Stimulated activated memory B cell treated with anti-CD40 and anti-IgM and Interleukin-4, amounts not matched to agents 10 μg/mL and 1 μg/mL and 100 μg/mL, for 72 hours (primary cell): ENCODE measurements at places on chromosomes 2 and 18.

- no peak overlapping the region for H3K27ac ChIP-seq
- peaks cover 31% of the 10 kb centered on the region for H3K27me3 ChIP-seq
- ATAC-seq, result no peak
- H3K36me3 ChIP-seq, result peaks cover 4% of the 10 kb centered on the region
- H3K4me3 ChIP-seq, result no peak overlapping the region
Measured at GRCh38 chr2:233852056-233852455, 2.3 kb downstream of the HJURP start.

- no peak overlapping the region for H3K27ac ChIP-seq
- H3K4me3 ChIP-seq, result no peak overlapping the region
- no peaks in the 10 kb centered on the region for H3K36me3 ChIP-seq
Measured at GRCh38 chr2:8281950-8282857, 399.7 kb upstream of the ID2 start.

DNA sequence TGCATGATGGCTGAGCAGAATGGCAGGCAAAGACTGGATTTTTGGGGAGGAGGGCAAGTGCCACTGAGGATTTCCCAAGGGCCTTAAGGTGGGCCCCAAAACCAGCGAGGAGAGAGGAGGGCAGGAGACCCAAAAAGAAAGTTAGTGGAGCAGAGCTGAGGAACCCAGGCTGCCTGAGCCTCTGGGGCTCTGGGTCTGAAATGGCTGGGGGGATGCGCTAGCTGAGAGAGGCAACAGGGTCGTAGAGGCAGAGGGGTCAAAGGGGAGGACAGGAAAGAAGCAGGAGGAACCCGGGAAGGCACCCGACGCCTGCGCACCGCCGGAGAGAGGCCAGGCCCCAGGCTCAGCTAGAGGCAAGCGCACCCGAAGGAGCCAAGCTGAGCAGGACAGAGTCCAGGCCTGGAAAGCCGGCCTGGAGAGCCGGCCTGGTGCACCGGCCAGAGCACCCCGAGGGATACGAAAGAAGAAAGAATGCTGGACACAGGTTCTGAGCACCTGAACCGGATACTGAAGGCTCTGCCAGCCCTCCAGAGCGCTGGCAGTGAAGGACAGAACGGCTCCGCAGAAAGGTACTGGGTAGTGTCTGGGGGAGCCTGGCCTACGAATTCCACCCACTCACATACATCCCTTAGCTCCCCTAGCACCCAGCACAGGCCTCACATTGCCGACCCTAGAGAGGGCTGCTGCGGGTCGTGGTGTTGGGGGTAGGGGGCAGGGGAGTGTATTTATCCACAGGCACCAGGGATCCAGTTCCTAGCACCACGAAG, 39.5 kb upstream of the ATP6V1B1 start:
- H3K4me3 ChIP-seq, result no peak overlapping the region
- H3K36me3 ChIP-seq, result no peaks in the 10 kb centered on the region
- ATAC-seq, result no peak

DNA sequence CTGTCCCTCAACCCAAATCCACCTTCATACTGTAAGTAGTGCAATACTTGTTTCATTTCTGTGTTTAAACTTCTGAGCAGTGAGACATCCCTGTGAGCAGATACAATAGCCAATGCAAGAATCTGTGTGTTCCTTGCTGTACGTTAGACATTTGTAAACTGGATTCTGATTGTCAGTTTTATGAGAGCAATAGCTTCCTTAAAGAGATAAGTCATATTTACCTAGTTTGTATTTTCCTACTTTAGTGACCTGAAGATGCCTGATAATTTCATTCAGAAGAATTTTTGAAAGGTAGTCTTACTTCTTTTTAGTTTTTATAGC, 90.7 kb downstream of the DPP4 start:
- no peaks in the 10 kb centered on the region for H3K36me3 ChIP-seq
- peaks cover 17% of the 10 kb centered on the region for H3K27me3 ChIP-seq
- no peak overlapping the region for H3K27ac ChIP-seq
- H3K4me3 ChIP-seq, result no peak overlapping the region
- ATAC-seq, result no peak

DNA sequence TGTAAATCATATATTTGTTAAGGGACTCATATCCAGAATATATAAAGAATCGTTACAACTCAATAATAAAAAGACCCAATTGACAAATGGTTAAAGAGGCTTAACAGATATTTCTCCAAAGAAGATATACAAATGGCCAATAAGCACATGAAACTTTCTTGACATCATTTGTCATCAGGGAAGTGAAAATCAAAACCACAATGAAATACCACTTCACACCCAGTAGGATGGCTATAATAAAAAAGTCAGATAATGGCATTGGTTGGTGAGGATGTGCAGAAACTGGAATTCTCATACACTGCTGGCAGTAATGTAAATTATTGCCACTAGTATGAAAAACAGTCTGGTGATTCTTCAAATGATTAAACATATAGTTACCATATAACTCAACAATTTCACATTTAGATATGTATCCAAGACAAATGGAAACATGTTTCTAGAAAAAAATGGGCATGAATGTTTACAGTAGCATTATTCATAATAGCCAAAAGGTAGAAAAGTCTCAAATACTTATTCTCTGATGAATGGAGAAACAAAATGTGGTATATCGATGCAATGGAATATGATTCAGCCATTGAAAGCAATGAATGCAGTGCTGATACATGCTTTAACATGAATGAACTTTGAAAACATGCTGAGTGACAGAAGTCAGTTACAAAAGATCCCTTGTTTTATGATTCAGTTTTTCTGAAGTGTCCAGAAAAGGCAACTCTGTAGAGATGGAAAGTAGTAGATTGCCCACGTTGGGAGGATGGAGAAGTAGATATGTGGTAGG, 304.6 kb upstream of the ZEB2 start:
- no peaks in the 10 kb centered on the region for H3K36me3 ChIP-seq
- no peaks in the 10 kb centered on the region for H3K4me1 ChIP-seq
- H3K27ac ChIP-seq, result no peak overlapping the region
- H3K4me3 ChIP-seq, result no peak overlapping the region
- no peak for ATAC-seq

DNA sequence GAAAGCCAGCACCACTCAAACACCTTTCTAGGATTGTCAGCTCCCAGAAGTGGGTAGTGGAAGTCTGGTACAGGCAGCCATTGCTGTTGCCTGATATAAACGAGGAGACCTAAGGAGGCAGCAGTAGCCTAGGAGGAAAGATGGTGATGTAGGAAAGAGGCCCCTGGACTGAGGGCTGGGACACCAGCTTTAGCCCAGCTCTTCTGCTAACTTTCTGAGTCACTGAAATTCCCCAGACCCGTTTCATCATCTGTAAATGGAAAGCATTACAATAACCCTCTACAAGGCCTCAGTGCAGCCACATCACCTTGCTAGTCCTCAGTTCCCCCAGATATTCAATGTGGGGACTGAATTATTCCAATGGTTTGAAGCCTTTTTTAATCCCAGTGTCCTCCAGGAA, 336.5 kb downstream of the TNS1 start:
- no peak overlapping the region for H3K27ac ChIP-seq
- H3K4me3 ChIP-seq, result no peak overlapping the region
- H3K27me3 ChIP-seq, result peaks cover 44% of the 10 kb centered on the region

GRCh38 chr2:76567478-76567877, 856.8 kb upstream of the GCFC2 start:
- no peak overlapping the region for H3K4me3 ChIP-seq
- no peak for ATAC-seq
- H3K4me1 ChIP-seq, result no peaks in the 10 kb centered on the region
- H3K27ac ChIP-seq, result no peak overlapping the region

DNA sequence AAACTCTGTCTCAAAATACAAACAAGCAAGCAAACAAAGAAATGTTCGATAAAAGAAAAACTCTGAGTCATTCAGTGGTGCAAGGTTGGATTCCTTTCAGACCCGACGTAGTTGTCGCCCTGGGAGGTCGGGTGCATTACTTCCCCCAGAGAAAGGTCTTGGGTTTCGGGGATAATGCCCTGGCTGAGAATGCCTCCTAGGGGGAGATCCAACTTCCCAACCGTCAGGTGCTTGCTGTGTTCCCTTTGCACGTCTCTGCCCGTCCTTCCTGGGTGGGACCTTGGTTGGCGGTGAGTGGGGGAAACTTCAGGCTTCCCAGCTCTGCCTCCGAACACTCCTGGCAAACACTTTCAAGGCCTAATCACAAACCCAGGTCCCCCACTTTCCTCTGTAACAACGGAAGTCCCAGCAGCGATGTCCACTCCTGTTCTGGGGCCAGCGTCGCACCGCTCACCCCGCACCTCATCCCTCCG, 609 bp downstream of the TPGS2 start:
- H3K4me3 ChIP-seq, result peak overlapping the region; percentile 91
- H3K36me3 ChIP-seq, result no peaks in the 10 kb centered on the region
- peaks cover 36% of the 10 kb centered on the region for H3K4me1 ChIP-seq
- H3K27me3 ChIP-seq, result no peaks in the 10 kb centered on the region

GRCh38 chr2:214830794-214831346, 21.4 kb upstream of the BARD1 start:
- no peak for ATAC-seq
- H3K36me3 ChIP-seq, result no peaks in the 10 kb centered on the region
- H3K4me3 ChIP-seq, result no peak overlapping the region
- H3K27ac ChIP-seq, result no peak overlapping the region
- no peaks in the 10 kb centered on the region for H3K4me1 ChIP-seq

DNA sequence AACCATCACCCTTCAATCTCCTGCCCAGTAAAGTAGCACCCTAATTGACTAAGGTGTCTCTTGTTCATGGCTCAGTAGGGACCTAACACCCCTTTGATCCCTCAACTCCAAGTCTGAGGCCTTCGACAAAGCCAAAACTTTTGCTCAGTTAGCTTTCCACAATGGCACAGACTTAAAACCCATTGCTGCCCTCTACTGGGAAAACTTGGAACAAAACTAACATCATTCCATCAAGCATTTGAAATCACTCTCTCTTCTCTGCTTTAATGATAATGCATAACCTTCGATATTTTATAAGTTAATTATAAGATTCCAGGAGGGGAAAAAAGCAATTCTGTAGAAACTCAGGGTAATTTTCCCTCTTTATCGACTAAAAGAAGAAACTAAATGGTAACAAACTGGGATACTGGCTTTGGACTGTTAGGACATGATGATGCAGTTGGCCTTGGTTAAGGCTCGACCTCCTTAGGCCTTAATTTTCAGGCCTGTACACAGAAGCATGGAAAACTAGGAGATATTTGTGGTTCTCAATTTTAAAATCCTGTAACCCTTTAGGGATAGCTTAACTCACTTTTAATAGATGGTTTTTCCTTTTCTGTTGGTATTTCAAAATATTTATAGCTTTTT, 127.8 kb downstream of the STK39 start:
- no peak overlapping the region for H3K27ac ChIP-seq
- no peaks in the 10 kb centered on the region for H3K4me1 ChIP-seq
- no peak overlapping the region for H3K4me3 ChIP-seq
- peaks cover 26% of the 10 kb centered on the region for H3K36me3 ChIP-seq

DNA sequence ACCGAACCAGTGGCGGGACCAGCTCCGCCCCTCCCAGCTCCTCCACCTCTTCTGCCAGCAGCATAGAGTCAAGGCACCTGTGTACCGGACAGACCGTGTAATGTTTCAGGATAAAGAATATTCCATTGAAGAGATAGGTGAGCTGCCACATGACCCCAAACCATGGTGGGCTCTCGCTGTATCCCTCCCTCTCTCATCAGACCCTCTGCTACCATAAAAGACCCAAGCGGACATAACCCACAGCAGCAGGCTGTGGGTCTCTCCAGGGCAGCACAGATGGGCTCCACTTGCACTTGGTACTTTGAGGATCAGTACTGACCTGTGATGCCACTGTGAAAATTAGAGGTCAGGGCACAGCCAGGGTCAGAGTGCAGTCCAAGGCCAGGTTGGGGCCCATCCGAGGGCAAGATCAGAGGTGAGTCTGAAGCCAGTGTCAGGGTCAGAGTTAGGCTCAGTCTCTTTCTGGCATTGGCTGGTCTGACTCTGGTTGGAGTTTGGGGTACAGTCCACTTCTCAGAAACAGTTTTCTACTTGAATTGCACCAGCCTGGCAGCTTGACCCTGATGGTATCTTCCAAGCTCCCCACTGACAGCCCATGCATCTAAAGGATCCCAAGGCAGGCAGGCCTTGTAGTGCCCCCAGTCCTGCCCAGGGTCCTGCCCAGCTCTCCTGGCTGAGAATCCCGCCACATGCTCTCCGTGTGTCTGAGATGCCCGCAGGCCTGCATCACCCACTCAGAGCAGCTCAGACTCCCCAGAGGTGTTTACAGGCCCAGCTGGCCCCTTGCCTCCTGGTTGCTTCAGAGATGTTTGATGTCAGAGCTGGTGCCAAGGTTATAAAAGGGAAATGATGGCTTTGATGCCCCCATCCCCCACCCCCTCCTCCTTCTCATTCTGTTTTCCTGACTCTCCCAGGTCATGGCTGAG, 212.1 kb downstream of the DYSF start:
- H3K4me3 ChIP-seq, result no peak overlapping the region
- no peaks in the 10 kb centered on the region for H3K4me1 ChIP-seq
- peaks cover 10% of the 10 kb centered on the region for H3K27me3 ChIP-seq
- ATAC-seq, result no peak
- no peaks in the 10 kb centered on the region for H3K36me3 ChIP-seq

GRCh38 chr2:71156573-71156972, 26.1 kb downstream of the MPHOSPH10 start:
- H3K36me3 ChIP-seq, result no peaks in the 10 kb centered on the region
- H3K4me1 ChIP-seq, result peaks cover 8% of the 10 kb centered on the region
- no peak overlapping the region for H3K27ac ChIP-seq
- peaks cover 19% of the 10 kb centered on the region for H3K27me3 ChIP-seq

- H3K27me3 ChIP-seq, result no peaks in the 10 kb centered on the region
- H3K27ac ChIP-seq, result no peak overlapping the region
- no peak overlapping the region for H3K4me3 ChIP-seq
- H3K36me3 ChIP-seq, result no peaks in the 10 kb centered on the region
- H3K4me1 ChIP-seq, result no peaks in the 10 kb centered on the region
- no peak for ATAC-seq
Measured at GRCh38 chr2:165462443-165462842, 7.1 kb upstream of the CSRNP3 start.

DNA sequence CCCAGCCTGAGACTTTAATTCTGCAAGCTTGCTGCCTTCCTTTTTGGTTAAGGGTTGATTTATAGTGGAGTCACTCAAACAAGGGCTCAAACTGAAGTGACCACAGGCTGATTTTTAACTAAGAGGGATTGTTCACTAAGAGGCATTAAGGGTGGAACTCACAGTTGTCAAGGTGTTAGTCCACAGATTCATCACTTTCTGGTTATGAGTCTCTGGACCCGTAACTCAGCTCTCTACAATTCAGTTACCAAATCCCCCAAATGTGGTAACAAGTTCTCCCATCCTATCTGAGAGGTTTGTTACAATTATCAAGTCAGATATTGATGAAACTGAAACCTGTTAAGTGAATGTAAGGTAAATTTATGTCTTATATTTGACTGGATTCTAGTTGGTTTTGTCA, 185.9 kb upstream of the KLHL14 start:
- no peaks in the 10 kb centered on the region for H3K36me3 ChIP-seq
- no peak overlapping the region for H3K4me3 ChIP-seq
- H3K4me1 ChIP-seq, result no peaks in the 10 kb centered on the region
- no peak overlapping the region for H3K27ac ChIP-seq
- no peak for ATAC-seq
